ENCODE measurements at places on chromosomes 3 and 15. TPM values are rescaled to one million over a fixed set of nuclear protein-coding genes. Genes with fewer than 3 reads are reported as not detected.
A peak's percentile ranks its signal among the peaks of the same experiment; 100 is the strongest.

DNA sequence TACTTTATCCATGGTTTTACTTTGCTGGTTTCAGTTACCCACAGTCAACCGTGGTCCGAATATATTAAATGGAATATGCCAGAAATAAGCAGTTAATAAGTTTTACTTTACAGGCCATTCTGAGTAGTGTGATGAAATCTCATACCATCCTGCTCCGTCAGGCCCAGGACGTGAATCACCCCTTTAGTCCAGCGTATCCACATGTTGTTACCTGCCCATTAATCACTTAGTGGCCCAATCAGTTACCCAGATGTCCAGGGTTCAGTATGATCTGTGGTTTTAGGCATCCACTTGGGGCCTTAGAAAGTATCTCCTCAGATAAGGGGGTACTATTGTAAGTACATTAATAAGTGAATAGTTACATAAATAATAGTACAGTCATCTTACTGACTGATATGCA is 88.0 kb downstream of the TTBK2 start:
- no peak overlapping the region for H3K4me3 ChIP-seq
- no peak overlapping the region for H3K27ac ChIP-seq
- peaks cover 5% of the 10 kb centered on the region for H3K4me1 ChIP-seq
- no peaks in the 10 kb centered on the region for H3K27me3 ChIP-seq
- peaks cover 3% of the 10 kb centered on the region for H3K36me3 ChIP-seq

DNA sequence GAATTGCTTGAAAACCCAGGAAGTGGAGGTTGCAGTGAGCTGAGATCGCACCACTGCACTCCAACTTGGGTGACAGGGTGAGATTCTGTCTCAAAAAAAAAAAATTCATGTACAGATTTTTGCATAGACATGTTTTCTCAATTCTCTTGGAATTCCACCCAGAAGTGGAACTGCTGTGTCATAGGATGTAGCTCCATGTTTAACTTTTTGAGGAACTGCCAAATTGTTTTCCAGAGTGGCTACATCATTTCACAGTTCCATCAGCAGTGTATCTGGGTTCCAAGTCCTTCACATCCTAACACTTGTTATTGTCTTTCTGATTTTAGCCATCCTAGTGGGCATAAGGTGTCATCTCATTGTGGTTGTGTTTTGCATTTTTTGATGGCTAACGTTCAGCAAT is 9.9 kb downstream of the CAPN7 start:
- no peaks in the 10 kb centered on the region for H3K27me3 ChIP-seq
- H3K4me3 ChIP-seq, result no peak overlapping the region
- H3K27ac ChIP-seq, result no peak overlapping the region
- peaks cover 98% of the 10 kb centered on the region for H3K36me3 ChIP-seq

CTXN2 gene
- total RNA-seq, result not detected

GRCh38 chr3:48546203-48546829 is 10.3 kb downstream of the PFKFB4 start:
- H3K4me1 ChIP-seq, result peaks cover 17% of the 10 kb centered on the region
- no peak overlapping the region for H3K27ac ChIP-seq
- H3K27me3 ChIP-seq, result no peaks in the 10 kb centered on the region

- DNase-seq, result no peak
- no peak overlapping the region for H3K27ac ChIP-seq
- no peaks in the 10 kb centered on the region for H3K36me3 ChIP-seq
- H3K4me1 ChIP-seq, result no peaks in the 10 kb centered on the region
- no peak overlapping the region for H3K4me3 ChIP-seq
These were observed 34.9 kb upstream of the ZNF385D start for GRCh38 chr3:21785765-21786437.

- DNase-seq, result no peak
- no peak overlapping the region for H3K27ac ChIP-seq
- H3K27me3 ChIP-seq, result peaks cover 25% of the 10 kb centered on the region
- no peak overlapping the region for H3K4me3 ChIP-seq
These were observed 3.4 kb upstream of the FSTL1 start for GRCh38 chr3:120454076-120454689.

PLA2G4E gene
- total RNA-seq, result not detected

GRCh38 chr15:52151353-52151752 is 38.8 kb upstream of the BCL2L10 start:
- no peaks in the 10 kb centered on the region for H3K36me3 ChIP-seq
- no peaks in the 10 kb centered on the region for H3K4me1 ChIP-seq
- no peak overlapping the region for H3K27ac ChIP-seq
- H3K27me3 ChIP-seq, result no peaks in the 10 kb centered on the region

GRCh38 chr3:30720586-30721313 is 114.3 kb downstream of the TGFBR2 start:
- H3K36me3 ChIP-seq, result no peaks in the 10 kb centered on the region
- H3K27ac ChIP-seq, result no peak overlapping the region
- DNase-seq, result no peak
- no peaks in the 10 kb centered on the region for H3K4me1 ChIP-seq
- no peaks in the 10 kb centered on the region for H3K27me3 ChIP-seq

GRCh38 chr3:124318656-124319055 is 326.7 kb upstream of the ROPN1 start:
- H3K36me3 ChIP-seq, result no peaks in the 10 kb centered on the region
- no peak for DNase-seq
- no peak overlapping the region for H3K4me3 ChIP-seq
- no peaks in the 10 kb centered on the region for H3K27me3 ChIP-seq

MAP6D1 gene
- 12.3 TPM for total RNA-seq

AAGAB gene
- 46.1 TPM for total RNA-seq

DNA sequence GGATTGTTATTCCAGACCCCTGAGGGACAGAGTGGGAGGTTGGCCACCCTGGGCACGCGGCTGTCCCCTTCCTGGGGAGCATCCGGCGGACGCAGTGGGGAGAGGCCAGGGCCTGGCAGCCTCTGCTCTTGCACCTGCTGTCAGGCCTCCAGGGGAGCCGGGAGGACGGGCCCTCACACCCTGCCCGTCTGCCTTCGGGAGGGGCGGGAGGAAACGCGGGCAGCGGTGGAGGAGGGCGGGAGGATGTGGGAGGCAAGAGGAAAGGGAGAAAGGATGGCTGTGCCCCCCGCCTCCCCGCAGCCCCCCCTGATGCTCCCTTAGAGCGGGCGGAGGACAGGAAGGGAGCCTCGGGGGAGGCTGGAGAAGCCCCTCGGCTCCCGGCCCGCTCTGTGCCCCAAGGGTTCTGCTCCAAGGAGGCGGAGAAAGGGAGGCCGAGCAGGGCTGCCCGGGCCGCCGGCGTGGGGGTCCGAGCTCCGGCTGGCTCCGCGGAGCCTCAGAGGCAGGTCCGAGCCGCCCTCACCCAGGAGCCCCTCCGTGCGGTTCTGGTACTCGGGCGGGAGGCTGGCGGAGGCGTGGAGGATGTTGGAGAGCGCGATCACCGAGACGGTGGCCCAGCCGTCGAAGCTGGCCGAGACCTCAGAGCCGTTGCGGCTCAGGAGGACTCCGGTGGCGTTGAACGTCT is 40.9 kb downstream of the MUC20 start:
- H3K27me3 ChIP-seq, result no peaks in the 10 kb centered on the region
- no peaks in the 10 kb centered on the region for H3K36me3 ChIP-seq
- no peak overlapping the region for H3K4me3 ChIP-seq
- no peak overlapping the region for H3K27ac ChIP-seq
- H3K4me1 ChIP-seq, result no peaks in the 10 kb centered on the region
- no peak for DNase-seq

DNA sequence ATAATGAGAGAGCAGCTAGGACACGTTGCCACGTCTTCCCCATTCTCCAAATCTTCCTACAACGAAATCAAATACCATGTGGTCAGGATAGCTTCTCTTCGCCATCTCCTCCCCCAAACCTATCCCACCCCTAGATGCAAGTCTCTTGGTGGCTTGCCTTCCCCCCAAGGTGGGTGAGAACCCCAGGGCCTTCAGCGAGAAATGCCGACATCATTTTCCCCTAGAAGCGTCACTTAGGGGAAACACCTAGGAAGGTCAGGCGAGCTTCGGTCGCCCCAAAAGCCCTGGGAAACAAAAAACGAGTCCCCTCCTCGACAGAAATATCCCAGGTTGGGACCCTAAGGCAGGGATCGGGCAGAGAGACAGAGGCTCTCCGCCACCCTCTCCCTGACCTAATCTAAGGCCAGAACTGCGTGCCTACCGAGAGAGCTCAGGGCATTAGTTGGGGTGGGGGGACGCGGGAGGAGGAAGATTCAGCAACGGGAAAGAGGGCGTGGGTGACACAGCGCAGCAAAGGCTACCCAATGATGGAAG is 502 bp downstream of the DPH3 start:
- peak overlapping the region; percentile 89 for H3K27ac ChIP-seq
- peaks cover 65% of the 10 kb centered on the region for H3K4me1 ChIP-seq
- H3K36me3 ChIP-seq, result peaks cover 9% of the 10 kb centered on the region
- H3K27me3 ChIP-seq, result no peaks in the 10 kb centered on the region

DNA sequence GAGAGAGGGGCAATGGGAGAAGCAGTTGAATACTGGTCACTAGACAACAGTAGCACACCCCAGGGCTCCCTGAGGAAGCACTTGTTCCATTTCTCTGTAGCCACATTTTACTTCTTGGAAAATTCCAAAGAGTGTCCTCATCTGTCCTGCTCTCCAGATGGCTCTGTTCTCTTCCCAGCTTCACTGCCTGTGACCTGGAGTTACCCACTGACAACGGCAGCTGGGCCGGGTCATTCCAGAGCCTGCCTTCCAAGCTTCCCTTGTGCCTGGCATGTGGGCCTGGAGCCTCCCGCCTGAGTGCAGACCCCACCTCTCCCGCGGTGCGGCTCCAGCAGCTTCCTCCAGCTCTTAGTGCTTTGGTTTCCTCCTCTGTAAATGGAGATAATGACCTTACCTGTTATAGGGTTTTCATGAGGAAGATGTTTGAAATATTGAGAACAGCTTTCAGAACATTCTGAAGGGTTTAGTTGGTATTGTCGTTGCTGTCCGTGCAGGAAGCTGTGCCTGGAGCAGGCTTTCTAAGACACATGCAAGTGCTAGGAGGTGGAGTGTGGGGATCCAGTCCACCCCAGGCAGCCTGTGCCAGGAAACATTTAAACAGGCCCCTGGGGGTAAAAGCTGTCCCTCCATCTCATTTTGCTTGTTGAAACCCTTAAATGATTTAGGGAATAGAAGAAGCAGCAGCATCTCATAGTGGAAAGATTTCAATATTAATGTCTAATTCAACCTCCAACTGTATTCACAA is 24.8 kb downstream of the EFCC1 start:
- no peak overlapping the region for H3K4me3 ChIP-seq
- DNase-seq, result peak; percentile 58
- H3K27ac ChIP-seq, result no peak overlapping the region
- H3K36me3 ChIP-seq, result no peaks in the 10 kb centered on the region
- H3K27me3 ChIP-seq, result no peaks in the 10 kb centered on the region
- H3K4me1 ChIP-seq, result peaks cover 7% of the 10 kb centered on the region

GRCh38 chr3:131608296-131608695 is 105.5 kb upstream of the MRPL3 start:
- H3K36me3 ChIP-seq, result no peaks in the 10 kb centered on the region
- no peaks in the 10 kb centered on the region for H3K4me1 ChIP-seq
- DNase-seq, result no peak
- H3K4me3 ChIP-seq, result no peak overlapping the region
- no peaks in the 10 kb centered on the region for H3K27me3 ChIP-seq
- no peak overlapping the region for H3K27ac ChIP-seq

DNA sequence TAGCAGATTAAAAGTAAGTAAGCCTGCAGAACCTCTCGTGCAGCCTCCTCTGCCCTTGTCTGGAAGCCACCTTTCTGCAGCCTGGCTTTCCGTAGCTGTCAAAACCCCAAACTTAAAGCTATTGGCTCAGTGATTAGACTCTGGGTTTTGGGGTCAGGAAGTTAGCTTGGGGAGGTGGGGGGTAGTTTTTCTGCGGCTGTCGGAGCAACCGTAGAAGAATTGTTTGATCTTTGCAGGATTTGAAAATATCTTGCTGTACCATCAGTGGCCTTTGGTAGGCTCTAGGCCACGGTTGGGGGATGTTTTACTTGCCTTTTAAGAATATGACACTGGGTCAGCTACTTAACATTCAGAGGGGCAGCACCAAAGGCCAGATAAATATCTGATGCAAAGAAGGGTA is 88.4 kb upstream of the RASGRP1 start:
- H3K36me3 ChIP-seq, result no peaks in the 10 kb centered on the region
- no peak overlapping the region for H3K4me3 ChIP-seq
- no peak overlapping the region for H3K27ac ChIP-seq
- DNase-seq, result no peak
- H3K4me1 ChIP-seq, result no peaks in the 10 kb centered on the region

DNA sequence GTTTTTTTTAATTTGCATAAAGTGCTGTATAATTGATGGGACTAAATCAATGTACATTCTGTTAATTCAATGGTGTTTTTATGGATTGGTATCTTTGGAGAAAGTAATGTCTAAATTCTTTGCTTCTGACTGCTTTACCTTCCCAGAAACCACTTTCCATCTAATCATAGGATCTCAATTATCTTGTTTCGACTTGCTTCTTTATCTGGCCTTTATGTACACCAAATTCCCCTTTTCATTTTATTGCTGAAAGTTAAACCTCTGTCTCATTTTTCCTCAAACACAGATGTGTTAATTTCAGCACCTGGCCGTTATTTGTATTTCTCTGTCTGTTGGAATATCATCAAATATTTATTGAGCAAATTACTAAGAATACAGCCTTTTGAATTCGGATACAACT is 287.3 kb upstream of the GBE1 start:
- no peaks in the 10 kb centered on the region for H3K36me3 ChIP-seq
- DNase-seq, result no peak
- H3K4me1 ChIP-seq, result no peaks in the 10 kb centered on the region
- H3K4me3 ChIP-seq, result no peak overlapping the region
- no peak overlapping the region for H3K27ac ChIP-seq

DNA sequence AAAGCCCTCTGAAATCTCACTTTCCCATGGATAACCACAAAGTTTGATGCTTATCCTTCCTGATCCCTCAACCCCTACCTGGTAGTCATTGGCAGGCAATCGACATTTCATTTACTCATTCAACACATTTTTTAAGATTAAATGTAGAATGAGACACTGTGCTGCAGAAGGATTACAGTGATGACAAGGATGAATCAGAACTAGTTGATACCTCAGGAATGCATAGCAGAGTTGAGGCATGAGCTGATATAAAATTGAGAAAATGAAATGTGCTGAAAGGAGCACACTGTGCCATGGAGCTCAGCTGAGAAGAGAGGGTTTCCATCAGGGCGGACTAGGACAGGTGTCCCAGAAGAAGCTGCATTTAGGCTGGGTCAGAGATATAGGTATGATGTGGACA is 48.9 kb upstream of the ACTL6A start:
- no peaks in the 10 kb centered on the region for H3K36me3 ChIP-seq
- no peaks in the 10 kb centered on the region for H3K27me3 ChIP-seq
- no peak overlapping the region for H3K27ac ChIP-seq
- no peak overlapping the region for H3K4me3 ChIP-seq

DNA sequence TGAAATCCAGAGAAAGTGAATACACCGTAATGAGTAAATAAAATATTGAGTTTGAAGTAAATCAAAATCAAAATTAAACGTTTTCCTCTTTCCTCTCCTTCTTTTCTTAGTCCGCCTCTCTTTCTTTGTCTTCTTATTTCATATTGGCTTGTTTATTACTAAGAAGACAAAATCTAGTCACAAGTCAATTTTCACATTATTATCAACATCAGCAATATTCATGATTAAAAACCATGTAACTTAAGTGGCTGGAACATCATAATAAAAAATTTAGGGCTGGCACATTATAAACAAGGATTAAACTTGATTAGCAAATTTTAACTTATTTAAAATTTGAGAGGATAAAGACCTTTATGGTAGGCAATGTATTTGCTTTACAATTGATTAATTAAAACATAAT is 61.4 kb downstream of the BCHE start:
- H3K4me3 ChIP-seq, result no peak overlapping the region
- H3K4me1 ChIP-seq, result no peaks in the 10 kb centered on the region
- no peaks in the 10 kb centered on the region for H3K36me3 ChIP-seq
- H3K27ac ChIP-seq, result no peak overlapping the region
- H3K27me3 ChIP-seq, result no peaks in the 10 kb centered on the region

WDR93 gene
- not detected for total RNA-seq

- H3K4me1 ChIP-seq, result no peaks in the 10 kb centered on the region
- H3K4me3 ChIP-seq, result no peak overlapping the region
- H3K27ac ChIP-seq, result no peak overlapping the region
- no peaks in the 10 kb centered on the region for H3K36me3 ChIP-seq
These were observed 234.1 kb upstream of the FEZF2 start for GRCh38 chr3:62607287-62608029.

VIPR1 gene
- 0.56 TPM for total RNA-seq

PKM gene
- 513 TPM for total RNA-seq

All from psoas muscle (tissue), 8 donors.